Immature natural killer cell (primary cell): ENCODE measurements at places on chromosomes 6 and 20.

GRCh38 chr6:22980446-22980845 lies 411.1 kb downstream of the HDGFL1 start:
- no peak for DNase-seq
- H3K27ac ChIP-seq: no peak overlapping the region
- H3K27me3 ChIP-seq: peaks cover 5% of the 10 kb centered on the region
- H3K4me1 ChIP-seq: no peaks in the 10 kb centered on the region
- no peak overlapping the region for H3K4me3 ChIP-seq

GRCh38 chr6:170436209-170436809 lies 116.8 kb downstream of the PSMB1 start:
- no peak overlapping the region for H3K4me3 ChIP-seq
- H3K36me3 ChIP-seq: peaks cover 19% of the 10 kb centered on the region
- DNase-seq: no peak

- no peaks in the 10 kb centered on the region for H3K36me3 ChIP-seq
- no peaks in the 10 kb centered on the region for H3K27me3 ChIP-seq
- H3K4me1 ChIP-seq: peaks cover 2% of the 10 kb centered on the region
- DNase-seq: no peak
- no peak overlapping the region for H3K4me3 ChIP-seq
- no peak overlapping the region for H3K27ac ChIP-seq
Observed at GRCh38 chr6:168232062-168232461, 87.5 kb downstream of the DACT2 start.

GRCh38 chr6:130218134-130218533 lies 4.6 kb downstream of the SAMD3 start:
- H3K27ac ChIP-seq: peak overlapping the region; percentile 87
- DNase-seq: no peak
- H3K36me3 ChIP-seq: peaks cover 20% of the 10 kb centered on the region
- H3K4me3 ChIP-seq: peak overlapping the region; percentile 71
- H3K4me1 ChIP-seq: peaks cover 60% of the 10 kb centered on the region
- H3K27me3 ChIP-seq: peaks cover 14% of the 10 kb centered on the region

DNA sequence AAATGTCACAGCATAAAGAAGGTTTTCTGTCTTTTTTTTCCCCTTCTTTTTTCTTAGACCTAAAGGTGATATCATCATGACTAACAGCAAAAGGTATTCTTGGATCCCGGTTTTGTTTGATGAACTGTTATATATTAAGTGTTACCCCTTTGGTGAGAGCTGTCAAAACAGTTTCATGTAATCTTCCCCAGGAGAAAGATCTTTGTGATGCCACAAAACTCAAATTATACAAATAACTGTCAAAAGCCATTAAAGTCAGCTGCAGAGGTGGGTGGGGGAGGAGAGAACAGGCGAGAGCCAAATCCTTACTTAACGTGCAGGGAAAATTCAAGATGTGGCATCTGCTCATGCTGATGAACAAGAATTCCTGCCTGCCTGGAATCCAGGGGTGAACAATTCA lies 258.2 kb downstream of the BMP7 start:
- H3K36me3 ChIP-seq: no peaks in the 10 kb centered on the region
- DNase-seq: no peak
- no peak overlapping the region for H3K27ac ChIP-seq
- no peaks in the 10 kb centered on the region for H3K4me1 ChIP-seq

- H3K27me3 ChIP-seq: peaks cover 65% of the 10 kb centered on the region
- peaks cover 3% of the 10 kb centered on the region for H3K4me1 ChIP-seq
- H3K36me3 ChIP-seq: peaks cover 3% of the 10 kb centered on the region
- no peak overlapping the region for H3K27ac ChIP-seq
- DNase-seq: no peak
Observed at GRCh38 chr6:28775405-28776129, 148.2 kb downstream of the TRIM27 start.

DNA sequence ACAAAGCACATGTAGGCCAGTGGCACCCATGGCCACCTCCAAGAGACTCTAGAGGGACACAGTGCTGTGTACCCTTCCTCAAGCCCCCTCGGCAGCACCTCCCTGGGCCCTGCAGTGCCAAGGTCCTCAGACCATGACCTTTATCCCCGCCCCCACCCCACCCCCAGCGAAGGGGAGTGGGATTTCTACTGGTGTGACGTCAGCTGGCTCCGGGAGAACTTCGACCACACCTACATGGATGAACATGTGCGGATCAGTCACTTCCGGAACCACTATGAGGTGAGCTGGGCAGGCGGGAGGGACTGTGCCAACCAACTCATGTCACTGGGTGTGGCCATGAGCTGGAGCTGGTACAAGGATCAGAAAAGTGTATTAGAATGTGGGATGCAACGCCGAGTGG lies 38.0 kb downstream of the TTLL9 start:
- no peak overlapping the region for H3K4me3 ChIP-seq
- DNase-seq: no peak
- H3K4me1 ChIP-seq: no peaks in the 10 kb centered on the region
- H3K27ac ChIP-seq: peak overlapping the region; percentile 8

DNA sequence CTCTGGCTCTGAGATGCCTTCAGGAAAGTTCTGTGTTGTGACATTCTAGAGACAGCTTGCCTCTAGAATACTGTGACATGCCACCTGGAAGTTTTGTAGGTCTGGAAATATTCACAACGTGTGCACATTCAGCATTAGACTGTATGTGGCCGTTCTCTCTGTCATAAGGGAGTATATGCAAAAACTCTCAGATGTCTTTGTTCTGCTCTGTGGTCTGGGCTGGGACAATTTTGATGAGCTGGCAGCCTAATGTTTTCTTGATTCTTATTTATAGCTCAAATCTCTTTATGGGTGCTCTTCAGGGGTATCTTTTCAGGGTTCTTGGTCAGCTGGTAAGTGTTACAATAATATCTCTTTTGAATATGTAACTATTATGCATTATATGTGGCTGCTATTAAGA lies 355.1 kb downstream of the PAX1 start:
- no peak overlapping the region for H3K27ac ChIP-seq
- no peaks in the 10 kb centered on the region for H3K4me1 ChIP-seq
- H3K27me3 ChIP-seq: no peaks in the 10 kb centered on the region

- H3K36me3 ChIP-seq: no peaks in the 10 kb centered on the region
- peaks cover 17% of the 10 kb centered on the region for H3K4me1 ChIP-seq
- no peak overlapping the region for H3K4me3 ChIP-seq
Observed at GRCh38 chr6:85417336-85417735, 32.5 kb upstream of the NT5E start.

- H3K27me3 ChIP-seq: peaks cover 7% of the 10 kb centered on the region
- H3K4me1 ChIP-seq: peaks cover 8% of the 10 kb centered on the region
- no peak for DNase-seq
- H3K36me3 ChIP-seq: no peaks in the 10 kb centered on the region
- no peak overlapping the region for H3K27ac ChIP-seq
- H3K4me3 ChIP-seq: no peak overlapping the region
Observed at GRCh38 chr6:25883991-25884390, 9.9 kb upstream of the SLC17A3 start.

DNA sequence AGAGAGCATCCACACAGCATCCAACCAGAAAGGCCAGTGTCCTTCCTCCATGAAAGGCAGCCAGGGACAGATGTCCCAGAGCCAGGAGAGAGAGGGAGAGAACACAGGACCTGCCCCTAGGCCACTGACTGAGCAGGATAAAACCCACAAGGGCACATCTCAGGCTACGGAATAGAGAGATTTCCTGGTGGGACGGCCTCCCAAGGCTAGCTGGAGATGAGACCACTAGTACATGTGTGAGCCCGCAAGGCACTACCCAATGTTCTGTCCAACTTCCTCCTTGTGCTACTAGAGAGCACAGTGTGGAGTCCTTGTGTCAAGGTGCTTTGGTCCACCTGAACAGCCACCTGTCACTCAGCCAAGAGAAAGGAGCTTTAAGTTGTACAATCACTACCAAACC lies 44.2 kb downstream of the PLCG1 start:
- no peak overlapping the region for H3K27ac ChIP-seq
- peaks cover 4% of the 10 kb centered on the region for H3K36me3 ChIP-seq
- no peak for DNase-seq
- H3K4me1 ChIP-seq: peaks cover 13% of the 10 kb centered on the region
- no peak overlapping the region for H3K4me3 ChIP-seq
- H3K27me3 ChIP-seq: no peaks in the 10 kb centered on the region

DNA sequence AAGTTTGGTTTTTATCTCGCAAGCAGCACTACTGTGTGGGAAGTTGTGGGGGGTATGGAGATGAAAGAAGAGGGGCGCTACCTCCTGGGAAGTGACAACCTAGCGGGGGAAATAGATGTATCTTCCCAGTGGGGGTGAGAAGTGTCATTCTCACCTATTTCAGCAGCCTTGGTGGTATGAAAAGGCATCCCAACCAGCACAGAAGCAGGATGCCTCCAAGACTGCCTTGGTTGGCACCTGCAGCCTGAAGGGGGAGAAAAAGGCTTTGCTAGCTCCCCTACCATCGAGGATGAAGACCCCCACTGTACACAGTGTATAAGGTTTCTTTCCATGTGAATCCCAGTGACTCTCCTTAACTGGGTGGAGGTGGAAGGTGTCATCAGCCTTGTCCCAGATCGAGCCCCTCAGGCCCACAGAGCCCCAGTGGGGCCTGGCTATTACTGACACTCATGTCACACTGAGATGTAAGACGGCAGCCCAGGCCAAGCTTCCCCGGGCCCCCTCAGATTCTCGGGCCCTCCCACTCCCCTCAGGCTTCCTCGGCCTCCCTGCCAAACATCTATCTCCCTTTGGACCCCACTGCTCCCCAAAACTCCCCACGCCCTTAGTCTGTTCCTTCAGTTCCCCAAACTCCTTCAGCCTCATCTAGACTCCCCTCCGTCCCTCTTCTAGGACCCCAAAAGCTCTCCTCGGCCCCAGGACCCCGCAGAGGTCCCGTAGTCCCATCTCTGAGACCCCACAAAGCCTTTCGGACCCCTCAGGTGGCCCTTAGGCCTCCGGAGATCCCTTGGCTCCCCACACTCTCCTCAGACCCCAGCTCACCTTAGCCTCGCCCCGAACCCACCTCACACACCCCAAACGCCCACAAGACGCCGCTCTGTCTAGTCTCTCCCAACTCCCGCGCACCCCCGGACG lies 688 bp downstream of the COMMD7 start:
- peak; percentile 15 for DNase-seq
- peaks cover 3% of the 10 kb centered on the region for H3K27me3 ChIP-seq
- peak overlapping the region; percentile 92 for H3K27ac ChIP-seq
- no peaks in the 10 kb centered on the region for H3K36me3 ChIP-seq
- H3K4me3 ChIP-seq: peak overlapping the region; percentile 97

GRCh38 chr6:4031442-4031841 lies 47.5 kb downstream of the FAM217A start:
- peaks cover 2% of the 10 kb centered on the region for H3K27me3 ChIP-seq
- H3K27ac ChIP-seq: no peak overlapping the region
- no peak for DNase-seq
- peaks cover 66% of the 10 kb centered on the region for H3K4me1 ChIP-seq

- DNase-seq: peak; percentile 10
- peak overlapping the region; percentile 6 for H3K27ac ChIP-seq
- H3K36me3 ChIP-seq: no peaks in the 10 kb centered on the region
- peaks cover 12% of the 10 kb centered on the region for H3K4me1 ChIP-seq
- no peaks in the 10 kb centered on the region for H3K27me3 ChIP-seq
- H3K4me3 ChIP-seq: peak overlapping the region; percentile 58
Observed at GRCh38 chr6:135651964-135652755, 154.6 kb upstream of the AHI1 start.

DNA sequence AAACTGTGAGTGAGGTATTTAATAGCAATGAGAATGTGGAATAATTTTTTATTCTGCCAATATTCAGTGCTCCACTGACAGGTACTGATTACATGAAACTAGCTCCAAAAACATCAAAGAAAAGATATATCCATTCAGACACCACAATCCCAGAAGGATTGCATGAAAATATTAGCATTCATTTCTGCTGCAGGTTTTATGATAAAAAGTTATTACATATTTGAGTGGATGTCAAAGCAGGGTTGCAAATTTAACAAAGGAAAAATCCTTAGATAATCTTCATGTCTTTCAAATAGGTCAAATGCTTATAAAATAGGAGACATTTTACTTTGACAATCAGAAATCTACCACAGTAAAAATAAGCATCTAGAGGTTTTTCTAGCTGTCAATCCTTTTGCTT lies 13.3 kb downstream of the MCHR2 start:
- no peak overlapping the region for H3K4me3 ChIP-seq
- H3K4me1 ChIP-seq: no peaks in the 10 kb centered on the region
- no peak overlapping the region for H3K27ac ChIP-seq
- peaks cover 2% of the 10 kb centered on the region for H3K27me3 ChIP-seq
- no peaks in the 10 kb centered on the region for H3K36me3 ChIP-seq

DNA sequence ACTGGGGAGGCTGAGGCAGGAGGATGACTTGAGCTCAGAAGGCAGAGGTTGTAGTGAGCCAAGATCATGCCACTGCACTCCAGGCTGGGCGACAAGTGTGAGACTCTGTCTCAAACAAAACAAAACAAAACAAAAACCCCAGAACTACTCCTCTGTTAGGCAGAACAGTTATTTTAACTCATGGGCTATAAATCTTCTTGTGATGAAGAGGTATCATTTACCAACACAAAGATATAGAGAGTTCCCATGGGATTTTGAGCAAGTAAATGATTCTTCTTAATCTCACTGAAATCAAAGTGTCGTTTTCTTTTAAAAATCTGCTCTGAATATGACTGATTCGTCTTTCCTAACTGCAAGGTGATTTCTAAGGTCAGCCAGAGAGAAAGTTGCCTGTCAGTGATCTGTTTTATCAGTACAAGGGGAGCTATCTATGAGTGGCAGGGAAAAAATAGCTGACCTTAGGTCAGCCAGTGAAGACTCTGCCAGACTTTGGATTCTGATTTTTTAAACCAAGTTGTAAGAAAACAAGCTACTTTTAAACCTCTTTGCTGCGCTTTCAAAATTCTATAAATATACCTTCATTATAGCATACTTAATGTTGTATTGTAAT lies 3.8 kb upstream of the DSP start:
- no peak for DNase-seq
- H3K27me3 ChIP-seq: peaks cover 29% of the 10 kb centered on the region
- no peak overlapping the region for H3K27ac ChIP-seq
- H3K4me3 ChIP-seq: no peak overlapping the region
